ENCODE measurements at places on chromosomes 6 and 20.

DNA sequence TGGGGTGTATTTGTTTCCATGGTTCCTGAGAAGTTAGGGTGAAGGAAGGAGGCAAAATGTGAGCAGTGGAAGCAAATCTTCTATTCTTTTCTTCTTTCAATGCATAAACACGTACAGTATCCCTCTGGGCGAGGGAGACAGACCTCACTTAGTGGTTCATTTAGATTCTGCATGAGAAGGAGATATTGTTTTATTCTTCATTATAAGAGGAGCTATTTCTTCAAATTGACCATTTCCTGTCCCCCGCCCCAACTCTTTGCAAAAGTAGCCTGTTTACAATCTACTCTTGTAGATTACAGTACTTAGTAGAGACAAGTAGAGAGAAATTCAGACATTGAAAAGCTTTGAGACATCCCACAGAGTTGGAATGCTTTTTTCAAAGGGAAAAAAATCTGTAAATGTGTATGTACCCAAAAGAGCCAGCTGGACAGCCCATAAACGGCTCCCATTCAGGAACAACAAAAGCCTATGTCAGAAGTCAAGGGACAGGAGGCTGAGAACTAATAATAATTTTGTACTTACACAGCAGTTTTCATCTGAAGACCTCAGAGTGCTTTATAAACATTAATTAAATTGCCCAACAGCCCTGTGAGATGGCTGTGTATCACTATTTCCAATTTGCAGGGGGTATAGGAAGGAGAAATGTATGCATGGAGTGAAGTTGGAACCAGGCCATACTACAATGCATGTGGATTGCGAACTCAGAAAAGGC, 23.9 kb downstream of the CD83 start:
- DNase-seq, result no peak

DNA sequence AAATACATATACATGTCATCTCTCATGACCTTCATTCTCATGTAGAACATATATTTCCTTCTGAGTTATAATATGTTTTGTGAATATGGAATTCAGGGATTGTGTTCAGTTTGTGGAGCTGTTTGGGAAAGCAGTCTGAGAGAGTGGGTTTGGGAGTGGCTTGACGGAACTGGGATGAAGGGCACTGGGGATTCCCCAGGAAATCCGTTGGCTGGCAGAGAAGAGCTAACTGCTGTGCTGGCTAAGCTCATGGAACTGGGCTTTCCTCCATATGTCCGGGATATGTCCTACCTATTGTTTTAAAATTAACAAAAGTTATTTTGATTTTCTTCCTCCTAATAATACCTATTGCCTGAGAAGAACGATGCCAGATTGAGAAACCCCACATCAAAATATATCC, 359.5 kb upstream of the FLRT3 start:
- DNase-seq, result no peak

DNA sequence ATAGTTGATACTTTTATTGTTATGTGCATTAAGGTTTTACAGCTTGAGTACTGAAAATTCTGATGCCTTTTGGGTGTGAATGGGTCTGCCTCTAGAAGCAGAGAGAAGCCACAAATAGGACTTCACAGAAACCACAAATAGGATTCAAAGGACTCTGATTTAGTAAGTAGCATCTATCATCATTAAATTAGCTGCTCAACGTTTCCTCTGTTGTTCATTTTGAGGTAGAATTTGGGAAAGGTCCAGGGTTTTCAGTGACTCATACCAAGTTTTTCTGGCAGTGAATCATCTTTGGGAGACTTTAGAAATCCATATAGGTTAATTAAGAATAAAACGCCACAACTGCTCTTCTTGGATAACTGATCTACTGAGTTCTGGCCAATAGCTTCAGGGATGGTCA, 105.1 kb downstream of the PHF3 start:
- no peak for DNase-seq

DNA sequence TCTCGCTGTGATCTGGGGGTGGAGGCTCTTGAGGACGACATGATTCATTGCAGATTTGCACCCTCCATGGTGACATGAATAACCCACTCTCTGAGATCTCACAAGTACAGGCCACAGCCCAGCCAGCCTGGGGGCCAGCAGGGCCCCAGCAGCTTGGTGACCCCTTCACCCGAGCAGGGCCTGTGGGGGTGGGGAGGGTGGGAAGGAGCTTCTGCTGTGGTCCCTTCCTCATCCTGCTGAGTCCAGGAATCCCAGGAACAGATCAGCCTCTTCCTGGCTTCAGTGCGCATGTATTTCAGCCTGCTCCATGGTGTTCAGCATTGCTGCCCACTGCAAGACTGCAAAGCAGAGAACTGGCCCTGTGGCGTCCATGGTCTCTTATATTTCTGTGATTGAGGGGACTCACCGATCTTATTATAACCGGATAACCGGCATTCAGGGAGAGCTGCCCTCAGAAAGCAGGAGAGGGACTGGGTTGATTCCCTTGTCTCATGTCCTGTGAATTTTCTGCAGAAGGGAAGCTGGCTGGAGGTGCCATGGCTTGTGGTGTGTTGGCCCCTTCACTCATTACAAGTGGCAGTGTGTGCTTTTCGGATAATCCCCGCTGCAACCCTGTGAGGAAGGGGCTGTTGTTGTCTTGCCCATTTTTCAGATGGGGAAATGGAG, 118.8 kb upstream of the FRMD1 start:
- no peak for DNase-seq

- DNase-seq, result peak; percentile 85
Measured at GRCh38 chr6:136037876-136038460, 186.5 kb downstream of the PDE7B start.

GRCh38 chr6:2920671-2921112, 17.6 kb upstream of the SERPINB9 start:
- DNase-seq, result no peak

DNA sequence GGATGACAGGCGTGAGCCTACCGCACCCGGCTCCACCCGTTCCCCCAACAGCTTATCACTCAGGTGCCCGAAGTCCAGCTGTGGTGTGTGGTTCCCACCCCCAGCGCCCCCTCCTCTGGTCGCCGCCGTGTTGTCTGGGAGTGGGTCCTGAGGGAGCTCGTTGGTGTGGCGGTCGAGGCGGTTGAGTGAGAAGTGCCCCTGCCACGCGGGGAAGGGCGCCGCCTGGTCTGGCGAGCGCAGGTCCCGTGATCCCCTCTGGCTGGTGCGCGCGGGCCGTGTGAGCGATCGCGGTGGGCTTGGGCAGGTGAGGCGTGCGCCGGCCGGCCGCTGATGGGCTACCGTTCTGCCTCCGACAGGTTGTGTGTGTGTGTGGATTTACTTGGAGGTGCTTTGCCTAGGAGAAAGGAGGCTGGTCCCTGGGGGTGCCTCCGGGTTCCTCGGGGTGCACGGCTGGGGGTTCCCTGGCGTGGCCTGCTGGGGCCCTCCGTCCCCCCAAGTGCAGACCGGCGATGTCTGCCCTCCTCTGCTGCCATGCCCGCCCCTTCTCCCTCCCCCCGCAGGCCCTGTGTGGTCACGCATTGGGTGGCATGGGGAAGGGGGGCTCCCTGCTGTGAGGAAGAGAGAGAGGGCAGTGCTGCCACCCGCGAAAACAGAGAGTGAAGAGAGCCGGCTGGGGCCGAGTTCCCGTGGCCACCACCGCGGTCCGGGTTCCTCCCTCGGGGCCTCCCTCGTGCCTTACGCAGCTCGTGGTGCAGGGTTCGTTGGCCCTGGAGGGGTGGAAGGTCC, 336.0 kb upstream of the DEFB115 start:
- no peak for DNase-seq

DNA sequence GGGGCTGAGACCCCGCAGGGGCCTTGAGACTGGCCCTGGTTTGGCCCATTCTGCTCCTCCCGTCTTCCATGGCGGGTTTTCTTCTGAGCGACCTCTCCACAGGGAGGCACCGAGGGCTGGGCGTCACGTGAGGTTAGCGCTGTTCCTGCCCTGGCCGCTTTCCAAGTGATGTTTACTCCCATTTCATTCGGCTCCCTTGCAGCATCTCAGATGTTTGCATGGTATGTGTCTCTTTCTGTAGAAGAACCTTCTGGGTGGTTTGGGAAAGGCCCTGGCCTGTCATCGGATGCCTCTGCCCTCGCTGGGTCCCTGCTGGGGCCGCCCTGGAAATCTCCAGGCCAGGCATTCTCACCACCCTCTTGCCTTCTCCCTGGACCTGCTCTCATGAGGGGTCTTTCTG, 17.3 kb downstream of the RAMACL start:
- DNase-seq, result no peak

DNA sequence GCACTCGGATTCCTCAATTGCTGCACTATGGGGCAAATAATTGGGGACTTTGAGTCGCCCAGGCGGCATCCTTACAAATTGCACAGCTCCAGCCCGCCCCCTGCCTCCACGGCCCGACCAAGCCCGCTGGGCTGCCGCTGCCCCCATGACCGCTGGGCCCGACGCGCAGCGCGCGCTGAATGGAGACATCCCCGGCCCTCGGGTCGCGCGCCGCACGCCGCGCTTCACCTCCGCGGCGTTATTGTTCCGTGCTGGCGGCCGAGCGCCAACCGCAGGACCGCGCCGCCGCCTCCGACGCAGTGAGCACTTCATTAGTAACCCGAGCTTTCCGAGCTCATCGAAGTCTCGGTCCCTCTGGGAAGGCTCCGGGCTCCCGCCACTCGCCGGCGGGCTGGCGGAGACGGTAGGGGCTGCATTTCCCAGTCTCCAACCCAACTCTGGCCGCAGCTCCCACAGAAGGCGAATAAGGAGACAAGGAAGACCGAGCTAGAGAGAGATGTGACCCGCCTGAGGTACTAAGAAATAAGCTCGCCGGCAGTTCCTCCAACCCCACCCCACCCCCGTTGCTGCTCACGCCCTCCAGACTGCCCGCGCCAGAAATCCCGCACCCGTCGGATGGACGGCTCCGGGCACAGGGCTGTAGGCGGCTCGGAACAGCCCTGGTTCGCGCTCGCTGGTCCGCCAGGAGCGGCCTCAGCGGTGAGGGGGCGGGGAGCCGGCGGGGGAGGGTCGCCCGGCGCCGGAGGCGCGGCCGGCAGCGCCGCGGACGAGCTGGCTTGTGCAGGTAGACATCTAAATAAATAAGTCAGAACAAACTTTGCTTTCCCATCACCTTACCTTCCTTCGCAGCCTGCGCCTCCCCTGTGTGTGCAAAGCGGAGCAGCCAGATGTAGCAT, 703 bp downstream of the EPHA7 start:
- peak; percentile 57 for DNase-seq

DNA sequence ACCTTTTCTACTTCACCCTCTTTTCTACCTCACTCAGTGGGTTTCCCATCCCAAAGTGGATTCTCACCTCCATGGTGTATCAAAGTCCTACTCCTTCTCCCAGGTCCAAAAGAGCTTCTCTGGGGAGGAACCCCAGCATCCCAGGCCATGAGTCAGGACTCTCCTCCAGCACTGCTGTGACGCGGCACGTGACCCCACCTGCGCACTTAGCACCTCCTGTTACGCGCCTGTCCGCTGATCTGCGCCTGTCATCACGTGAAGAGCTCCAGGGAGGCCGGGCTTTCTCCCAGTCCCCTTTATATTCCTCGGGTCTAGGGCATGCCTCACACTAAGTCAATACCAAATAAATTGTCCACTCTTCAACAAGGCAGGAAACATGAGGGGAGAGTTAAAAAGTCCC, 226.9 kb upstream of the QKI start:
- DNase-seq, result no peak

GRCh38 chr6:69179681-69180080, 544.6 kb downstream of the ADGRB3 start:
- no peak for DNase-seq

DNA sequence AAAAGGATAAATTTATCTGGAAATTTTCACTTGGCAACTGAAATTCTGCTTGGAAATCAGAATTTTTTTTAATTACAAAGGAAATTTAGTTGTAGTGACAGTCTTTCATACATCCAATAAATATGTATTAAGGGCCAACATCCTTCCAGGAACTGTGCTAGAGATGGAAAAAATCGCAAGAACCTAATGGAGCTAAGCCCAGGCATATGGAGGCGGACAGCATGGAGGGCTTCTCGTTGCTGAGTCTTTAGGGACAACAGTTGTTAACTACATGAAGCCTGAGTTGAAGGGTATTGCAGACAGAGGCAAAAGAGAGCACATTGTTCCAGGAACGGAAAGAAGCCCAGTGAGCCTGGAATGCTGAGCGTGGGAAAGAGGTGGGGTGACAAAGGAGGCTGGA, 208.9 kb downstream of the IBTK start:
- no peak for DNase-seq

DNA sequence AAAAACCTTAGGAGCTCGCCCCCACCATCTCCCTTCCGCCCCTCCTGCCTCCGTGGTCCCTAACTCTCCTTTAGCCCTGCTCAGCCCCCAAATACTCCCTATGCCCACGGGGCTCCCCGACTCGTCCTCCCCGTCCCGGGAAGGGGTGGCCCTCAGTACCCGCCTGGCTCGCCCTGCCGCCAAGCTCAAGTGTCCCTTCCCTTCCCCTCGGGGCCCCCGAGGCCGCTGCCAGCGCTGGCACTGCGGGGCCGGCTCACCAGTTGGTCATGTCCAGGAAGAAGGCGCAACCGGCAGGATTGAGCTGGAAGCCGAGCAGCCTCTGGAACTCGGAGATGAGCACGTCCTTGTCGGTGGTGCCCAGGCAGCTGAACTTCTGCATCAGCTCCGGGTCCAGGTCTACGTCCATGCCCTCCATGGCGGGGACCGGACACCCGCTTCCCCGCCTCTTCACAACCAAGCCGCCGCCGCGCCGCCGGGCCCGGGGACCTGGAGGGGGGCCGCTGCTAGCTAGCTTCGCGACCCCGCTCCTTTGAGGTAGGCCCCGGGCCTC, 303 bp downstream of the ILRUN start:
- no peak for DNase-seq

DNA sequence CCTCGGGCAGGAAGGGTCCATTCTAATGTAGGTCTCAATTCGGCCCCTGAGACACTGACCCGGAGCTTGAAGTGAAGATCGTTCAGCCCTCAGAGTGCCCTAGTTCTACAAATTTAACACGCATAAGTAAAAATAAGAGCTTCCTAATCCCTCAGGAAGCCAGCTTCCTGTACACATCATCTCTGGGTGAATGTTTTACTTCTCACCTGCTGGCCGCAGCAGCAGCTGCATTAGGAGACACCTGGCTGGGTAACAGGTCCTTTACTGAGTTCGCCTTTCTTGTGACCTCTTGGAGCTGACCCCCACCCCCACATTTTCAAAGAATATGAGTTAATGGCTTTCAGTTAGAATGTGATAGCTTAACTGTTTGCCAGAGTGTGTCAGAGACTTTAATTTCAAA, 165.0 kb downstream of the SMOC2 start:
- DNase-seq, result no peak

GRCh38 chr6:8005136-8005535, 59.1 kb downstream of the BLOC1S5 start:
- DNase-seq, result no peak

- no peak for DNase-seq
Measured at GRCh38 chr6:121356575-121356974, 22.3 kb upstream of the TBC1D32 start.

- no peak for DNase-seq
Measured at GRCh38 chr20:36950414-36951197, 902 bp downstream of the SAMHD1 start.

GRCh38 chr6:20458027-20458894, 56.6 kb downstream of the E2F3 start:
- DNase-seq, result no peak

All from skin of body (tissue), 3 donors.